Activated CD8-positive, alpha-beta T cell treated with anti-CD3 and anti-CD28 coated beads for 36 hours (primary cell): ENCODE measurements at places on chromosomes 3 and 15.

- DNase-seq = no peak
These were observed 27.7 kb downstream of the C15orf39 start for GRCh38 chr15:75229191-75230015.

DNA sequence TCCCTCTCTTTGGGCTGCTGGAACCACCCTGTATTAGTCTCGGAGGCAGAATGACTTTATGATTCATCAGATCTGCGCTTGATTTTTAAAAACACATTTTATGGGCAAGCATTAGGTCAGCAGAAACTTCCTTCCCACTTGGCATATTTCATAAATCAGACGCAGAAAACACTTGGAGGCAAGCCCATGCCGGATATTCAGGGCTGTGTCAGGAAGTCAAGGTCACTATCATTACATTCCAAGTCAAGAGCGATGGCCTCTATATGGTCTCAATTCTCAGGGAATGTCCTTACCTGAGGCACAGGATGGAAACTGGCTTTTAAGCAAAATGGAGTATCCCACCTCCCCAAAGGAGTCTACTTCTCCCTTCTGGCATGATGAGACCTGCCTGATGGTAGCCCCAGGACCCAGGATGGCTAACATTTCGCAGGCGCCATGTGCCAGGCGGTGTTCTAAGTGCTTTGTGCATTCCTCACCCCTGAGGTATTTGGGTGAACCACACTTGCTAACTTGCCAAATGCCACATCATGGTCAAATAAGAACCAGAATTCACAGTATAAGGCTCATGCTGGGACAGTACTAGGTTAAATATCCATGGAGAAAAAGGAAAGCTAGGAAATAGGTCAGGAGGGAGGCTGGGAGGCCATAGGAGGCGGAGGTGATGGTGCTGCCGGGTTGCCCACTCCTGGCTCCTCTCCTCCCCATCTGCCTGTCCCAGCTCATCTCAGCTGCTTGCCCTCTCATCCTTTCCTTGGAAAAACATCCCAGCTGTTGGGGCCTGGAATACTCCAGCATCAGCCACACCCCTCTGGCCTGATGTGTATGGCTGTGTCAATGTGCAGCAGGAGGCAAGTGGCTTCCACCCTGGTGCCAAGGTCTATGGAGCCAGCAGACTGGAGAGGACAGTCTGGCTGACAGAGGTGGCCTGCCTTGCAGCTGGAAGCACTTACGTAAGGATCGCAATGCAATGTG is 18.8 kb downstream of the BCL2L10 start:
- no peak for DNase-seq

DNA sequence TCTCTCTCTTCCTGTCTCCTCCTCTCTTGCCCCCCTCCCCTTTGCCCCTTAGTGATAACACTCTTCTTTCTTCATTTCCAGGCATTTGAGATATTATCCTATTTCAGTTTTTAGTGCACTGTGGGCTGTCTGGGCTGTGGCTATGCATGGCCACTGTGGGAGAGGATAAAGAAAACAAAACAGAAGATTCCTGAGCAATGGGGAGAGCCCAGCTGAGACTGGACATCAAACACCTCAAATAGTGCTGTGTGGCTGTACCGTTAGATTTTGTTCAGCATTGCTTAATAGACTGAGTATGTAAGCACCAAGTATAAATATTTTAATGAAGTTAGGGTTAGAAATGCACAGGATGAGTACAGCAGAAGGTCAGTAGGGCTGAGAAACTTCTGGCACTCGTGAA is 7.9 kb upstream of the GBE1 start:
- DNase-seq = no peak

GRCh38 chr15:82828075-82828474 is 18.6 kb downstream of the WHAMM start:
- no peak for DNase-seq

GRCh38 chr15:41269887-41270286 is 38.8 kb downstream of the CHP1 start:
- no peak for DNase-seq

GRCh38 chr3:185992831-185993374 is 55.1 kb upstream of the TRA2B start:
- DNase-seq = no peak

- DNase-seq = no peak
These were observed 359.7 kb upstream of the ROPN1 start for GRCh38 chr3:124351430-124352148.

DNA sequence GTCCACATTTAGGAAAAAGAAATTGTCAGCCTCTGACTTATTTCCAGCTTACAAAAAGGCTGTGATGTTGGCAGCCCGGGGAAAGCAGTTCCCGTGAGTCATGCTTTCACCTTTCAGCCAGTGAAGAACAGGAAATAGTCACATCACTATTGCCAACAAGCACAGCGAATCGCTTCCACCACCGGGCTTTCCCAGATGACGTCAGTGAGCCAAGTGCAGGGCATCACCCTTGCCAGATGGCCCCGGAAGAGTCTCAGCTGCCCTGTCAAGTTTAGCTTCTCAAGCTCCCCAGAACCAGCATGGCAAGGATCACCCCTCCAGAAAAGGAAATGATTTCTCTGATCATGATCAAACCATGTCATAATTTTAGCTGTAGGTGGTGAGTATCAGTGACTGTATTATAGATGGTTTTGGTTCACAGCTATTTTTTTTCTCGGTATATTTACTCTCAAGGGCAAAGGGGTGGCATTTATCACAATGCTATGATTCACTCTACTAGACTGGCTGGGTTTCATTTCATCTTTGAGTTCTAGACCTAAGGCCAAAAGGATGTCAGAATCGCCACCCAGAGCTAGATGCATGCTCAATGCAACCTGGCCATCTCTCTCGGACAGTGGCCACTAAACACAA is 32.9 kb downstream of the B3GNT5 start:
- peak; percentile 98 for DNase-seq

DNA sequence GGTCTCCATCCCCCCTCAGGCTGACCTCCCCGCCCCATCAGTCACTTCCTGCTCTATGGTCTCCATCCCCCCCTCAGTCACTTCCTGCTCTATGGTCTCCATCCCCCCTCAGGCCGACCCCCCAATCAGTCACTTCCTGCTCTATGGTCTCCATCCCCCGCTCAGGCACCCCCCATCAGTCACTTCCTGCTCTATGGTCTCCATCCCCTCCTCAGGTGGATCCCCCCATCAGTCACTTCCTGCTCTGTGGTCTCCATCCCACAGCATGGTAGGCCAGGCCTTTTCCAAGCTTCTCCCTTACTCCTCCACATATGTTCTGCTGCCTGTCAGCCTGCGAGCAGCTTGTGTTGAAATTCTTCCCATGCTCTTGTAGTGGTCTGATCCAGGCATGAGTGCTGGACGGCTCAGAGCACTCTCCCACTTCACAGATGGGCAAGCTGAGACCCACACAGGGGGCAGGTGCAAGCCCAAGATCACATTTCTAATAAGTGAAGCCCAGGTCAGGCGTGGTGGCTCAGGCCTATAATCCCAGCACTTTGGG is 36.8 kb downstream of the BDH1 start:
- DNase-seq = peak; percentile 65

DNA sequence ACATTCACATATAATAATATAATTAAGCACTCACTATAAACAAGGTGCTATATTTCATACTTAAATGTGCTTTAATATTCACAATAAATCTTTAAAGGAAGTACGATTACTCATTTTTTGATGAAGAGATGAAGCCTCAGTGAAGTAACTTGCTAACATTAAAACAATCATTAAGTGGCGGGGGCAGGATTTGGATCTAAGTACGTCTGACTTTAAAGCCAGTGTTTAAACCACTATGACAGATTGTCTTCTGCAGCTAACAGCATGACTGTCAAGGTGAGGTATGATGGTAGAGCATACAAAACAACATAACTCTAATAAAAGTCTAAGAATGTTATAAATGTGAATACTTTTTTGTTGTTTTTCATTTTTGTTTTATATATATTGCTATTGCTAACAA is 862.1 kb downstream of the ROBO1 start:
- DNase-seq = no peak

DNA sequence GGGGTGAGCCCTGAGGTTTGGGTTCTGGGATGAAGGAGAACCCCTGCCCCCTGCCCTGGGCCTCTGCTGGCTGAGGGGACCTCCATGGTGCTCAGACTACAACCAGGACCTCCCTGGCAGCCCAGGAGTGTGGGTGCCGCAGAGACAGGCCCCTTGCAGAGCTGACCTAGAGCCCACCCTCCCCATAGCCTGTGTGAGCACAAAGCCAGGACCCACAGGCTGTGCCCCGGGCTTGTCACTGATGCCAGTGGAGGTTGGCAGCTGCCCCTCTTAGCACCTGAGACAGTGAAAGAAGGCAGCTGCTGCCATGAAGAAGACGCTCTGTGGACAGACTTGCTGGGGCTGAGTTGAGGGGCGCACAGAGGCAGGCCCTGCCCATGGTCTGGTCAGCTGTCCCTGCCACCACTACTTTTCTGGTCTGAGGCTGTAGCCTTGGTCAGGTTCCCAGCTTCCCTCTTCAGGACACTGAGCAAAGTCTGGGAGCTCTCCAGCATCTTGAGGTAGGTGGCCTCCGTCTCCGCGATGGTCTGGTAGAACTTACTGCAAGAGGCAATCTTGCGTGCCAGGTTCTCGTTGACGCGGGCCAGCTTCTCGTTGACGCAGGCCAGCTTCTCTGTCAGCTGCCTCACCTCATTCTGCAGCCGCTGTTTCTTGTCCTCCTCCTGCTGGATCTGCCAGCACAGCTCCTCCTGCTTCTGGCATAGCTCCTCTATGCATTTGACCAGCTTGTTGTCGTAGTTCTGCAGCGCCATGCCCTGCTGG is 23.0 kb downstream of the USP4 start:
- DNase-seq = no peak

GRCh38 chr3:7640787-7641186 is 779.9 kb downstream of the GRM7 start:
- no peak for DNase-seq

GRCh38 chr15:77657634-77658238 is 25.0 kb upstream of the LINGO1 start:
- DNase-seq = no peak
